ENCODE measurements at places on chromosomes 2 and 18. TPM values are rescaled to one million over a fixed set of nuclear protein-coding genes. Genes with fewer than 3 reads are reported as not detected.

Gene UGT1A10
- polyA plus RNA-seq: not detected

Gene CHRNG
- polyA plus RNA-seq: not detected

Gene FOXI3
- polyA plus RNA-seq: not detected

Gene MOGAT1
- not detected for polyA plus RNA-seq

DNA sequence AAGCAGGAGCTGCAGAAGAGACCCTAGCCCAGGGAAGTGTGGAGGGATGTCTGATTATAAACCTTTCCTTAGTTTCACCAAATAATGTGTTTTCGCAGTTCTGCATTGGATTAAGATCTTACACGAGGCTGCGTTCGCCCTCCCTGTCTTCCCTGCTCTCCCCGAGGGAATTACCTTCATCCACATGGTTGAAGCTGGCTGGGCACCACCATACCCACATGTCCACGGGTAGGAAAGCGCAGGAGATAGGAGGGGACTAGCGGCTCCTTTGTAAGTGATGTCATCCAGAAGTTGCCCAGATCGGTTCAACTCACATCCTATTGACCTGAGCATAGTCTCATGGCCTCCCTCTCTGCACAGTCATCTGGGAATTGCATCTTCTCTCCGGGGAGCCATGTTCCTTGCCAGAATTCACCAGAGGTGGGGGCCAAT is 1.1 kb downstream of the TTL start:
- peak overlapping the region; percentile 97 for H3K4me3 ChIP-seq
- no peak for DNase-seq
- H3K27me3 ChIP-seq: no peaks in the 10 kb centered on the region
- H3K27ac ChIP-seq: no peak overlapping the region
- peaks cover 25% of the 10 kb centered on the region for H3K4me1 ChIP-seq
- H3K36me3 ChIP-seq: peaks cover 7% of the 10 kb centered on the region

- no peaks in the 10 kb centered on the region for H3K4me1 ChIP-seq
- H3K27me3 ChIP-seq: no peaks in the 10 kb centered on the region
- no peak overlapping the region for H3K4me3 ChIP-seq
- no peak for DNase-seq
- H3K27ac ChIP-seq: no peak overlapping the region
These were observed 109.9 kb upstream of the DTNA start for GRCh38 chr18:34600158-34600557.

DNA sequence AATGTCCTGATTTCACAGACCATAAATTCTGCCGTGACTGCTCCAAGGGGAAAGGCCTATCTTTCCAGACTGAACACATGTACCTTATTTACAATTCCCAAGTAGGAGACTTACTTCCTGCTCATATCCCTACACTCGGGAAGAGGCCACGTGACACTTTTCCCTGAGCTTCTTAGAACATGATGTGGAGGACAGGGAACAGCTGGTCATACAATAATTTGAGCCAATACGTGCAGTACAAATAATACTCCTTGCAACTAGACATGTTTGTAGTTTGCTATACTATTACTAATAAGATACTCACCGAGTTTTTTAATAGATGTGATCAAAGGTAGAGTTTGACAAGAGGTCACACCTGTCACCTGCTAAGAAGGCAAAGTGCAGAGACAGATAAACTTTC is 256.4 kb downstream of the SP3 start:
- peaks cover 11% of the 10 kb centered on the region for H3K27me3 ChIP-seq
- H3K4me1 ChIP-seq: no peaks in the 10 kb centered on the region
- H3K27ac ChIP-seq: no peak overlapping the region

- H3K36me3 ChIP-seq: no peaks in the 10 kb centered on the region
- no peak overlapping the region for H3K27ac ChIP-seq
- H3K4me3 ChIP-seq: no peak overlapping the region
- H3K27me3 ChIP-seq: peaks cover 5% of the 10 kb centered on the region
- H3K4me1 ChIP-seq: no peaks in the 10 kb centered on the region
- no peak for DNase-seq
These were observed 52.0 kb upstream of the TNP1 start for GRCh38 chr2:216911886-216912285.

GRCh38 chr2:111984213-111984604 is 70.9 kb upstream of the TMEM87B start:
- DNase-seq: no peak
- no peak overlapping the region for H3K27ac ChIP-seq
- H3K36me3 ChIP-seq: no peaks in the 10 kb centered on the region

DNA sequence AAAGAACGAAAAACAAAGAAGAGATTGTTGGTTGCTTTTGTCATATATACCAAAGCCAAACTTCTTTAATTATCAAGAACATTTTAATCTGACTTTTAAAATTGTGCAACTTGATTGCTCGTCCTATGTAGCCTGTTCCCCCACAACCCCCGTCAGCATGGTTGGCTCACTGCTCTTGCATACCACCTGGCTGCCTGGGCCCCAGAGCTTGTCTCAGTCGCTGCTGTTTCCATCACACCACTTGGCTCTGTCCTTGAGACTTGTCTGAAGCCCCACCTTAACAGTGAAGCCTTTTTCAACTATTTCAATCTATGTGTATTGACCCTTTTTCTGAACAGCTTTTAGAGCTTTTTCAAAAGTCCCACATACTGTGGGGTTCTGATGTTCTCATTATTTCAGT is 270.8 kb downstream of the ZNF407 start:
- H3K4me3 ChIP-seq: no peak overlapping the region
- H3K27me3 ChIP-seq: no peaks in the 10 kb centered on the region
- H3K4me1 ChIP-seq: peaks cover 5% of the 10 kb centered on the region
- no peak for DNase-seq
- H3K36me3 ChIP-seq: no peaks in the 10 kb centered on the region

- H3K4me1 ChIP-seq: no peaks in the 10 kb centered on the region
- no peaks in the 10 kb centered on the region for H3K36me3 ChIP-seq
- H3K4me3 ChIP-seq: no peak overlapping the region
These were observed 364.3 kb downstream of the RNF144A start for GRCh38 chr2:7281231-7282201.

DNA sequence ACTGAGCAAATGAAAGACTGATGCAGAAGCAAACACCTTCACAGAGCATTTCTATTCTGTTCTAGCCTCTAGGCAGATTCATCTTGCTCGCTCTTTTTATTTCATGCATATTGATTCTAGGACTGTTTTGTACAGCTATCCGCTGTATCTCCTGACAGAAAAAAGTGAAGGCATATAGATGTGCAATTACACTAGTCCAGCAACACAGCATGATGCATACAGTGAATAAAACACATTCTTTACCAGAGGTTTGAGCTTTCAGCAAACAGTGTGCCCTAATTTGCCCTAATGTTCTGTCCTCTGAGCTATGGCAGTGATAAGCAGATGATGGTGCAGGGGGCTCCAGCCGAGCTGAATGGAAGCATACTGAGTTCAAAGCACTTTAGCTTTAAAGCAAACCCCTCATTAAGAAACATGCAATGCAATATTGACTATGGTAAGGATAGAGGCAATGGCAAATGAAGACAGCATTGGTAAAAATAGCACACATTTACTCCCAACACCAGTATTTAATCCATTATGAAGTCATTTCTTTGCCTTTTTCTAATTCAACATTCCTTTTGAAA is 141.2 kb upstream of the RGPD4 start:
- no peak overlapping the region for H3K4me3 ChIP-seq
- H3K36me3 ChIP-seq: no peaks in the 10 kb centered on the region
- DNase-seq: no peak
- no peaks in the 10 kb centered on the region for H3K4me1 ChIP-seq
- no peaks in the 10 kb centered on the region for H3K27me3 ChIP-seq

DNA sequence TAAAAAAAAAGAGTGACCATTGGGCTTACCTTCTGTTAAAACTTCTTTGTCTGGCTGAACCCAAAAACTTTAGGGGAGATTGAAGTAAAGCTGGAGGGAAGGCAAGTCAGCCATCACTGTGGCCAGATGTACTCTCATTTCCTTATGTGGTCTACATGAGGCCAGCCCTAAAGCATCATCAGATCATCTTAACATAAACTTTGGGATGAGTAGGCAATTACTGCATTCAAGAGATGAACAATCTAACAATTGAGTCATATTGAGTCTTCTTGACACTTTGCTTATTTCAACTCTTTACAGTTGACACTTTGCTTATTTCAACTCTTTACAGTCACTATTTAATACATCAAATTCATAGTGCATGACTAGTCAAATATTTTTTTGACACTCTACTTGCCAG is 155.6 kb downstream of the QPCT start:
- H3K27me3 ChIP-seq: peaks cover 41% of the 10 kb centered on the region
- no peaks in the 10 kb centered on the region for H3K4me1 ChIP-seq
- no peak overlapping the region for H3K4me3 ChIP-seq
- H3K36me3 ChIP-seq: peaks cover 3% of the 10 kb centered on the region
- no peak for DNase-seq

DNA sequence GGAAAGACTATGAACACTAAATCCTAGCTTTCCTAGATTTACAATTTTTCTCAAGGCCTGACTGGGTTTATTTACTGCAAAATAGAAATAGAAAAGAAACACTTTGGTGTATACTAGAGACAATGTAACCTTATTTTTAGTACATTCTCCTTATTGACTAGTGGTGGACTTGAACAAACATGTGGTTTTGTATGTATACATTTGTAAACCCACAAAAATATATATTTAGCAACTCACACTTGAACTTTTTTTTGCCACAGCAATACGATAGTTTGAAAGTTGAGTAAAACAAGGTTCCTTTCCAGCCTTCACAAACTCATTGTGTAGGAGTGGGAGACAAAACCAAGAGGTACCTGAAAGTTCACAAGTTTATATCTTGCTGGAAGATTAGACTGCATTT is 1633.4 kb upstream of the LRRTM1 start:
- H3K4me1 ChIP-seq: no peaks in the 10 kb centered on the region
- no peak overlapping the region for H3K27ac ChIP-seq
- H3K4me3 ChIP-seq: no peak overlapping the region
- H3K27me3 ChIP-seq: no peaks in the 10 kb centered on the region
- no peaks in the 10 kb centered on the region for H3K36me3 ChIP-seq

DNA sequence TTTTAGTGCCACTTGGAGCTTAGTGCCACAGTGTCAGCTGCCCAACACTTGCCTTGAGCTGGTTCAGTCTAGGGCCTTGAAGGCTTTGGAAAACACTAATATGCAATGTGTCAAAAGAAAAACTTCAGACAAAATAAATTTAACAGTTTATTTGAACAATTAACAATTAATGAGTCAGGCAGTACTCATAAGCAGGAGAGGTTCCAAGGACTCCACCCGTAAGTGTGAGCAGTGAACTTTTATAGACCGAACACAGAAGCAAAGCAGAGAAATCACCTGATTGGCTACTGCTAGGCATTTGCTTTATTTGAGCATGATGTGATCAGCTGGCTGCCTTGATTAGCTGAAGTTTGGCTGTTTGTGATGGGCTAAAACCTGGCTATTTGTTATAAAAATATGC is 49.5 kb upstream of the TBC1D8 start:
- H3K36me3 ChIP-seq: no peaks in the 10 kb centered on the region
- H3K4me3 ChIP-seq: no peak overlapping the region
- no peak for DNase-seq
- no peak overlapping the region for H3K27ac ChIP-seq
- H3K4me1 ChIP-seq: peaks cover 2% of the 10 kb centered on the region

DNA sequence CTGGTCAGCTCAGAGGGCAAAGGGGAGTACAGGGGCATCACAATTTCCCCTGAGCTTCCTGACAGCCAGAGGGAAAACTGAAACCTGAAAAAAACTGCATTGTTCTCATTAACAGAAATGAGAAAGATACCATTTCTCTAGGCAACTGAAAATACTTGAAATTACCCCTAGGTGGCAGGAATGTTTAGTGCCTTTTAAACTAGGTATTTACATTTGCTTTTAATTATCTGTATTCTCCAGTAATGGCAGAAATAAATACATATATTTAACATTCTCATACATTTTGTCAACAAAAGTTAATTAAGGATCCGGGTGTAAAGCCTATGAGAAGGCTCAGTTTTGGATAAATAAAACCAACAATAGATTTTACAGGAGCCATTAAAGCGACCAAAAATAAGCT is 34.5 kb downstream of the RPL31 start:
- no peaks in the 10 kb centered on the region for H3K36me3 ChIP-seq
- no peak overlapping the region for H3K4me3 ChIP-seq
- no peaks in the 10 kb centered on the region for H3K4me1 ChIP-seq
- no peak overlapping the region for H3K27ac ChIP-seq
- peaks cover 13% of the 10 kb centered on the region for H3K27me3 ChIP-seq

GRCh38 chr2:98301469-98301868 is 44.8 kb upstream of the CNGA3 start:
- H3K27ac ChIP-seq: no peak overlapping the region
- no peak overlapping the region for H3K4me3 ChIP-seq
- H3K27me3 ChIP-seq: peaks cover 56% of the 10 kb centered on the region
- no peaks in the 10 kb centered on the region for H3K4me1 ChIP-seq
- H3K36me3 ChIP-seq: no peaks in the 10 kb centered on the region

- peaks cover 40% of the 10 kb centered on the region for H3K27me3 ChIP-seq
- no peak overlapping the region for H3K27ac ChIP-seq
- no peak for DNase-seq
These were observed 12.5 kb downstream of the ABCG8 start for GRCh38 chr2:43851011-43851980.

DNA sequence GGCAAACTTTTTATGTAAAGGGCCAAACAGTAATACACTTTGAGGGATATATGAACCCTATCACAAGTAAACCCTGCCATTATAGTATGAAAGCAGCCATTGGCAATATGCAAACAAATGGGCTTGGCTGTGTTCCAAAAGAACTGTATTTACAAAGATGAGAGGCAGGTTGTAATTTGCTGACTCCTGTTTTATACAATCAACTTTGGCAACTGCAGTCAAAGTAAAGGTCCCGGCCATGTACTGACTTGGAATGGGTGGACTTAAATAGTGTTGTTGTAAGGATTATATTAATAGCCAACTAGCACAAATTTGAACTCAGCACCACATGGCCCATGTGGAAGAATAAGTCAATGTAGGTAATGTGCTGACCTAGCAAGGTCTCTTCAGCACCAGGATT is 223.4 kb downstream of the WDPCP start:
- DNase-seq: no peak
- H3K27ac ChIP-seq: no peak overlapping the region
- H3K27me3 ChIP-seq: no peaks in the 10 kb centered on the region
- H3K4me3 ChIP-seq: no peak overlapping the region

GRCh38 chr2:96783388-96783787 is 22.7 kb downstream of the CNNM4 start:
- H3K4me3 ChIP-seq: no peak overlapping the region
- no peak overlapping the region for H3K27ac ChIP-seq
- peaks cover 7% of the 10 kb centered on the region for H3K4me1 ChIP-seq
- no peaks in the 10 kb centered on the region for H3K27me3 ChIP-seq
- H3K36me3 ChIP-seq: peaks cover 6% of the 10 kb centered on the region

DNA sequence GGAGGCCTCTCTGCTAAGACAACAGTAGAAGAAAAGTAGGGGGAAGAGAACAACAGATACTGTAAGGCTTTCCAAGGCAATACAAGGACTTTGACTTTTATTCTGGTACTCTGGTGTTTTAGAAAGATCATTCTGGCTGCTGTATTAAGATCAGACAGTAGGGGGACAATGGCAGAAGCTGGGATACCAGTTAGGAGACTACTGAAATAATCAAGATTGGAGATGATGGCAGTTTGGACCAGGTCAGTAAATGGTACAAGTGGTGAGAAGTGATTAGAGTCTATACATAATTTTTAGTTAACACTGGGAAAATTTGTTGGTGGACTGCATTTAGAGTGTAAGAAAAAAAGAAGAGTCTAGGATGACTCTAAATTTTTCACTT is 139.7 kb downstream of the ROCK1 start:
- H3K4me1 ChIP-seq: peaks cover 8% of the 10 kb centered on the region
- H3K36me3 ChIP-seq: peaks cover 34% of the 10 kb centered on the region
- no peak for DNase-seq
- no peak overlapping the region for H3K4me3 ChIP-seq

All from naive B cell (primary cell).